Retinal pigment epithelial cell (primary cell): ENCODE measurements at places on chromosomes 6 and 20.
A peak's percentile ranks its signal among the peaks of the same experiment; 100 is the strongest.

DNA sequence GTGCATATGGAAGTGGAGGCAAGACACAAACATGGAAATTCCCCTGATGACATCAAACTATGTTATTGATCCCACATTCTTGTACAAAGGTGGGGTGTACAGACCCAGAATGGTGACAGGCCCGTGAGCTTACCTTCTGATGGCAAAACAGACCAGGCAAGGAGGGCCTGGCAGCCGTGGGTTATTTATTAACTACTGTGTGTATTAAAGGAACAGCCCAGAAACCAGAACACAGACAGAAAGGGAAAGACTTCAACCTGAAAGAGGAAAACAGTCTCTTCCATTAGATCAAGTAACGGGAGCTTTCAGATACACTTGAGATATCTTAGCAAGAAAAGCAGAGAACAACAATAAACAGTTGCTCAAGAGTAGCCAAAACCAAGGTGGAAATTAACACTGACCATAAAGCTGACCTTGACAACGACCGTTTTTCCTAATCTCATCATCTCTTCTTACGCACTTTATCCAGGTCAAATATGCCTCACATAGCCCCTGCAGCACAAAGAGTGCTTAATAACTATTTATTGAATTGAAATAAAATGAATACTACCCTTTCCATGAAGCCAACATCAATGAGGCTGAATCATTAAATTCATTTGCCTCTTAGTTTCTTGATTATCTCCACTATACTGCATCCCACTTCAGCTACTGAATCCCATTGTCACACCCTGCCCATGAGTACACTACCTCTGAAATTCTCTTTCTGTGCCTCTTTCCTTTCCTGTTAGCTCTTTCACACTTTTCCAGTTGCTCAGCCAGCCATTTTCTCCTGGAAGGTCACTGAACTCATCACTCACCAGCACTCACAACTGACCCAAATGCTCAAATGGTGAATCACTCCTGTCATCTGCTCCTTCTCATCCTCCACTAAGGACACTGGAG lies 67.4 kb downstream of the MOXD1 start:
- DNase-seq, result peak; percentile 61

DNA sequence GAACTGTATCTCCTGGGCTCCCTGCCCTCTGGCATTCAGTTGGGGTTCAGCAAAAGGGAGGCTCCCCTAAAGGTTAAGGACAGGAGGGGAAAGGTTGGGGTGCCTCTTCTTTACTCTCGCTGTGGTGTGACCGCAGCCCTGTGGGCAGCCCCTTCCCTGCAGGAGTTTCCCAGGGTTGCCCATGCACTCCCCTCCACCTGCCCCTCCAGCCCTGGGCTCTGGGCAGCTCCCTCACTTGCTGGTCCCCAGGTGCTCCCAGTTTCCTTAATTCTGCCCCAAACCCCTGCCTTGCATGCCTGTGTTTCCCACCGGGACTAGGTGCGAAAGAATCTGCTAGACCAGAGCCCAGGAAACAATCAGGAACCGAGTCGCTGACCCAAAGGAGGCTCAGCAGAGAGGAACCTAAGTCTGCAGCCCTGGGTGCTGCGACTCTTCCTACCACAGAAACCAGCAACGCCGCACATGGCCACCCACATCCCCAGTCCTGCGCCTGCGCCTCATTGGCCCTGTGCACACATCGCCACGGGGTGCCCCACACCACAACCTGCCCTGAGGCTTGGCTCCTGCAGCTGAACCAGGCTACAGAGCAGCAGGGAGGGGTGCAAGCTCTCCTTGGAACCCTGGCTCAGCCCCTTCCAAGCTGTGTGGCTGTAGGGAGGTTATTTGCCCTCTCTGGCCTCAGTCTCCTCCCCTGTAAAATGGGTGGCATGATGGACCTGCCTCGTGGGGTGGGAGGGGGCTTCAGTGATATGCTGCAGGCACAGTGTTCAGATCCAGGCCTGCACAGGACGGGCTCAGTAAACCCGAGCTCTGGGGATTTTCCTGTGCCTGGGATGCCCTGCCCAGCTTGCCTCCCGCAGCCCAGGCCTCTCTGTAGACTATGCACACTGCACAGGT lies 487.6 kb downstream of the PREX1 start:
- no peak for DNase-seq

GRCh38 chr6:159117563-159117962 lies 51.6 kb upstream of the FNDC1 start:
- DNase-seq, result no peak

- DNase-seq, result no peak
Observed at GRCh38 chr6:52647199-52647598, 23.7 kb upstream of the TMEM14A start.

GRCh38 chr6:112337209-112337638 lies 9.9 kb upstream of the RFPL4B start:
- DNase-seq, result peak; percentile 86

- no peak for DNase-seq
Observed at GRCh38 chr20:45649312-45649863, 18.3 kb upstream of the WFDC9 start.

- no peak for DNase-seq
Observed at GRCh38 chr6:106064142-106064541, 22.0 kb upstream of the PRDM1 start.

DNA sequence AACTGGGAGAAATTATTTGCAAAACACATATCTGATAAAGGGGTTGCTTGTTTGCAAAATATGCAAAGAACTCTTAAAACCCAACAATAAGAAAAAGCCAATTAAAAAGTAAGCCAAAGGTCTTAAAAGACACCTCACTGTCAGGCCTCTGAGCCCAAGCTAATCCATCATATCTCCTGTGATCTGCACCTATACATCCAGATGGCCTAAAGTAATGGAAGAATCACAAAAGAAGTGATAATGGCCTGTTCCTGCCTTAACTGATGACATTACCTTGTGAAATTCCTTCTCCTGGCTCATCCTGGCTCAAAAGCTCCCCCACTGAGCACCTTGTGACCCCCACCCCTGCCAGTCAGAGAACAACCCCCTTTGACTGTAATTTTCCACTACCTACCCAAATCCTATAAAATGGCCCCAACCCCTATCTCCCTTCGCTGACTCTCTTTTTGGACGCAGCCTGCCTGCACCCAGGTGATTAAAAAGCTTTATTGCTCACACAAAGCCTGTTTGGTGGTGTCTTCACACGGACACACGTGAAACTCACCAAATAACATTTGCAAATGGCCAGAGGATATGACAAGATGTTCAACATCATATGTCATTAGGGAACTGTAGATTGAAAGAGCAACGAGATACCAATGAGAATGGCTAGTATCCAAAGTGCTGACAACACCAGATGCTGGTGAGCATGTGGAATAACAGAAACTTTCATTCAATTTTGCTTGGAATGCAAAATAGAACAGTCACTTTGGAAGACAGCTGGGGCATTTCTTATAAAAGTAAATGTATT lies 565.0 kb upstream of the ADGRB3 start:
- no peak for DNase-seq

- DNase-seq, result no peak
Observed at GRCh38 chr20:61593516-61593915, 341.5 kb downstream of the CDH4 start.

- DNase-seq, result no peak
Observed at GRCh38 chr6:89580997-89581666, 57.4 kb downstream of the LYRM2 start.

DNA sequence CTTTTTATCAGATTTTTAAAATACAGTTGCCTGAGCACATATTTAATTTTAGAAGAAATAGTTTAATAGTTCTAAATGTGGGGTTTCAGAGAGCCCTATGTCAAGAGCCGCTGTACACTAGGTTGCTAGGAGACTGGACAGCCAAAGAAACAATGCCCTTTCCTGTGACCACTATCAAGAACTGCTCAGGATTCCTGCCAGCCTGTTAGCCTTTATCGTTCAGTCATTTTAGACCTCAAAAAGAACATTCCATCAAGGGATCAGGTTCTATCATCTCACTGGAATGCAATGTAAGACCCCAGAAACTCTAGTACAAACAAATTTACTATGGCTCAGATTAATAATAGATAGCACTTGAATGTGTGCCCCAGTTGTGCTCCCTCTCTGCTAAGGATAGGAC lies 181.2 kb upstream of the CCN2 start:
- peak; percentile 84 for DNase-seq

DNA sequence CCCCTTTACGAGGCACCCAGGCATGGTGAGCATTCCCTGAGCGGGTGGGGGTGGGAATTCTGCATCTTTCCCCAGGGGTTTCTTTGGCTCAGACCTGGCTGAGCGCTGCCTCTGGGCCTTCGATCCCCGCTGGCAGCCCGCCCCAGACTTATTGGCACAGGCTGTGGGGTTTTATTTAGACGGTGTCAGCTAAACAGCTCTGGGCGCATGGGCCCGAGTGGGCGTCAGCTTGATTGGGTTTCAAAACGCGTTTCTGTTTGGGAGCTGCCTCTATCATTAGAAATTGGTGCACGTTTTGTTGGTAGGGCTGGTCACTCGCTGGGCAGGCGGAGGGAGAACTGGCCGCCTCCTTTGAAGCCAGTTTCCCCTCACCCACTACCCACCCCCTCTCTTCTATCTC lies 21.0 kb downstream of the PMEPA1 start:
- DNase-seq, result no peak
